ENCODE measurements at places on chromosomes 3 and 15.

DNA sequence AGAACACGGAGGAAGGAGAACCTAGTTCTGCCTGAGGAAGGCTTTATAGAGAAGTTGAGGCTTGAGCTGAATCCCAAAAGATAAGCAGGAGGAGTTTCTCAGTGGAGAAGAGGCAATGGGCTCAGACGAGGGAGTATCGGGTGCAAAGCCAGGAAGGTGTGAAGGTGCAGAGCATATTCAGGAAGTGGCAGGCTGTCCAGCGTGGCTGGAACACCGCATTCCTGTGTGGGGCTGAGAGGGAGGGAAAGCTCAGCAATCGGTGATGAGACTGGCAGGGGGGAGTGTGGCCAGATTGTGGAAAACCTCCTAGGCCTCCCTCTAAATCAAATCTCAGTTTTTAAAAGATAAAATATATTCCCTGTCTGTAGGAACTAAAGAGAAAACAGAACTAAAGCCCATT, 63.0 kb downstream of the ARHGAP31 start:
- no peak for DNase-seq

DNA sequence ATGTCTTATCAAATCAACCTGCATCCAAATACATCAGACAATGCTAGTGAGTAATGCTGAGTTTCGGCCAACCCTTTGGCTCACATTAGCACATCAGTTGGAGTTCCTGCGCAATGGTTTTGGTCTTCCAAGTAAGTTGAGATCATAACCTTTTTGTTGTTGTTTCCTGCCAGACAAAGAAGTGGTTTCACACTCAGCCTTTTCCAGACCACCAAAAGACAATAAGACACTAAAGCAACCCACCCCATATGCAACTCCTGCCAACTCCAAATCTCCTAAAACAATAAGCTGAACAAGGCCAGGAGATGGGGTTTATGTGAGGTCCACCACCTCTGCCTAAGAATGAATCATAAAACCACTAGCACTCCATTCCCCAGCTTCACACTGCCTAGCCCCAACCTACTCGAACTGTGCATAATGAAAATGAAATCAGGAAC, 177.0 kb downstream of the ERC2 start:
- no peak for DNase-seq

DNA sequence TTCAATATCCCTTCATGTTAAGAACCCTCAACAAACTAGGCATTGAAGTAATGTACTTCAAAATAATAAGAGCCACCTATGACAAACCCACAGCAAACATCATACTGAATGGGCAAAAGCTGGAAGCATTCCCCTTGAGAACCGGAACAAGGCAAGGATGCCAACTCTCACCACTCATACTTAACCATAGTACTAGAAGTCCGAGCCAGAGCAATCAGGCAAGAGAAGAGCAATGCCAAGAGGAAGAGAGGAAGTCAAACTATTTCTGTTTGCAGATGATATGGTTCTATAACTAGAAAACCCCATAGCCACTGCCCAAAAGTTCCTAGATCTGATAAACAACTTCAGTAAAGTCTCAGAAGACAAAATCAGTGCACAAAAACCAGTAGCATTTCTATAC, 161.9 kb downstream of the UBE2E2 start:
- no peak for DNase-seq

DNA sequence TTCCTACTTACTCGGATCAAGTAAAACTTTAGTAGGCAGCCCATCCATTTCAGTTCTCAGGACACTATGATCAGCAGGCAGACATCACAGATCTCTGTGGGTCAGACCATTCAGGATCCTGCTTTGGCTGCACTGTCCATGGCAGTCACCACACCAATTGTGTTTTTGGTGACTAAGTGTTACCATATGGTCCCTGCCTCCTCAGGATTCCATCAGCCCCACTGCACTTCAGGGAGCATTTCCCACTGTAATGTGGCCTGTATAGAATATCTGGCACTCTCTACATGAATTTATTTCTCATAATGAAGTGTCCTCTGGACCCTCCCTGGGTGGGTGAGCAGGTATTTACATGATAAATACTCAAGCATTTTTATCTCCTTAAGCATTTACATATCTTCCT, 41.3 kb downstream of the ZNF445 start:
- DNase-seq, result no peak

DNA sequence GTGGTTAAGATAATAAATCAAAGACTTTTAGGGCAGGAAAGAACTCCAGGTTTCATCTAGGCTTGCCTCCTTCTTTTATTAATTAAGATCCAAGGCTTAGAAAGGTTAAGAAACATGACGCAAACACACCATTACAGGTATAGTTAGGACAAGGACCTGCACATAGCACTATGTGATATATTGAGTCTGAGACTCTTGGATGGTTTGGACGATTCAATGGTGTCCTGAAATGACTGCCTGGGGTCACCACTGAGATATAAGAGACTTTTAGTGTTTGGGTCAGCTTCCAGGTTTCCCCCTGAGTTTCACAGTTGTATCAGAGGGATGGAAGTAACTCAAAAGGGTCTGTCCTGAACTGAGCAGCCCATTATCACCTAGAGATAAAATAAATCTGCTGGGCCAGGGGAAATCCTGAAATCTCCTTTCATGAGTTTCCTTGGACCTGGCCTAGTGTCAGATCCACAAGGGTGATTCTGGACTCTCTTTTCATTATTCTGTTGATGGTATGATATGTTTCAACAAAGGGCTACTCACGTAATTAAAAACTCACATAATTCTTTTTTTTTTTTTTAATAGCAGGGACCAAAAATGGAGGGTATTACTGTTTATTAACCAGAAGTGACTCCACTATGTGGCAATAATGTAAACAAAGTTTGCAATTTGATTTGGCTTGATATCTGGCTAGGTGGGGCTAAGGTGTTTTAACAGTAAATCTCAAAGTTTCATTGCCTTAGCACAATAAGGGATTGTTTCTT, 55.6 kb upstream of the ADGRG7 start:
- DNase-seq, result no peak

GRCh38 chr3:62375655-62376453, 2.5 kb upstream of the FEZF2 start:
- no peak for DNase-seq

- DNase-seq, result no peak
These were observed 857.3 kb downstream of the NAALADL2 start for GRCh38 chr3:175716446-175716845.

DNA sequence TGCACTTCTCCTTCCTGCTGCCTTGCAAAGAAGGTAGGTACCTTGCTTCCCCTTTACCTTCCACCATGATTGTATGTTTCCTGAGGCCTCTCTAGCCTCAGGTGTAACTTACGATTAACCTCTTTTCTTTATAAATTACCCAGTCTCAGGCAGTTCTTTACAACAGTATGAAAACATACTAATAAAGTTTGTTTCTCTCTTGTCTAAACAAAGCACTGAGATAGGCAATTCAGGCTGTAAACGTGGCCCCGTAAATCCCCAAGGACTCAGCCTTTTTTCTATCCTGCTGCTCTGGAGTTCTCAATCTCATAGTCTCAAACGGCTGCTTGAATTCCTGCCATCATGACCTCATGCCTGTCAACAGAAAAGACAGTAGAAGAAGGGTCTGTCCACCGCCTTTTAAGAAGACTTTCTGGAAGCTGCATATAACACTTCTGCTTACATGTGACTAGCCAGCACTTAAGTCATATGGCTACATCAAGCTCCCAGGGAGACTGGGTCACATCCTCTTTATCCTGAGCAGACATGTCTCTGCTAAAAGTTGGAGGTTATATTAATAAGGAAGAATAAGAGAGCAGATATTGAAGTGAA, 257.8 kb downstream of the EBLN2 start:
- DNase-seq, result no peak

GRCh38 chr3:128427175-128427857, 39.4 kb downstream of the DNAJB8 start:
- DNase-seq, result no peak

DNA sequence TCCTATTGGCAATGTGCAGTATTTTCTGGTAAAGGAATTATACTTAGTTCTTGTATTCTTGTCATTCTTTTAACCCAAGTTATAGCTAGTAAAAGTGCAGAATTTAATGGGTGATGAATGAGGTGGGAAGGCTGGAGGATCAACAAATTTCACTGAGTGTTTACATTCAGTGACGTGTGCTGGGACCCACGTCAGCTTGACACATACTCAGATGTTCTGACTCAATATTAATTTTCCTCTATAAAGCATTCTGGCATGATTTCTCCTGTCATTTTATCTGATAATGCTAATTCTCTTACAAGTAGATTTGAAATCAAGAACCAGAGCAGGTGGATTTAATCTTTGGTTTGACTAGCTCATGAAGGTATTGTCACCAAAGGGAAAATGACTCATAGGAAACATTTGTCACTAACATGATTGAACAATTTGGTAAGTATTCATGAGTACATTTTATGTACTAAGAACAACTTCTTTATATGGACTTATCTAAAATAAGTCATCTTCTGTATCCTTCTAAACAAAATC, 71.0 kb upstream of the SYNPR start:
- no peak for DNase-seq

DNA sequence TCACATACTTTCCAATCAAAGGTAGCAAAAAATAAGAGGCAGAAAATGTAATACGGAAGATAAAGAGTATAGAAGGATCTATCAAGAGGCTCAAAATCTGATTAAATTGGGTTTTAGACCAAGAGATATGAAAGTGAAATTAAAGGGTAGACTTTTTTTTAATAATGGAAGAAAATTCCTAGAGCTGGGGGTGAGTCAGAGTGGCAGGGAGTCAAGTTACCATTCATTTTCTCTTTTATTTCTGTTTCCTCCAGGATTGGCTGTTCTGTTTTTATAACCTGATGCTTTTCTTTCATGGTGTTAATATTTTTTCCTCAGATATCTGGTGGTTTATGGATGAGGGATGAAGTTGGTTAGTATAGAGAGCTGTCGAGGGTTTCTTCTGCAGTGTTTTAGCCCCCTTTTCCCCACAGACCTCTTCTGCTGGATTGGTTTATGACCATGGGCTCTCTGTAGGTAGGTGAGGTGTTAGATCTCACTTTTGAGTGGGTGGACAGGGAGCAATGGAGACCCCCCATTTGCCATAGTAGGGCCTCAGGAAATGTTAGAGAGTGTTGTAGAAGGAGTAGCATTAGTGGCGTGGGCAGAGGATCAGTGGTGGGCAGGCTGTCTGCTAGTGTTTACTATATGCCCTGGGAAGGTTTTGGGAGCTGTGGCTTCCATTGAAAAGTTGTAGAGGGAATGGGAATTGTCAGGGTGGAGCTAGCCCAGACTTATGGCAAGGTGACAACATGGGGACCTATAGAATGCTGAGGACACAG, 201.6 kb upstream of the GOLGA6L4 start:
- DNase-seq, result no peak

Data from NCI-H1105 treated with DMSO at 0.1 percent for 48 hours (cell line).